ENCODE measurements at places on chromosomes 1 and 21. TPM values are rescaled to one million over a fixed set of nuclear protein-coding genes. Genes with fewer than 3 reads are reported as not detected.

Gene RGSL1
- not detected for polyA plus RNA-seq

DNA sequence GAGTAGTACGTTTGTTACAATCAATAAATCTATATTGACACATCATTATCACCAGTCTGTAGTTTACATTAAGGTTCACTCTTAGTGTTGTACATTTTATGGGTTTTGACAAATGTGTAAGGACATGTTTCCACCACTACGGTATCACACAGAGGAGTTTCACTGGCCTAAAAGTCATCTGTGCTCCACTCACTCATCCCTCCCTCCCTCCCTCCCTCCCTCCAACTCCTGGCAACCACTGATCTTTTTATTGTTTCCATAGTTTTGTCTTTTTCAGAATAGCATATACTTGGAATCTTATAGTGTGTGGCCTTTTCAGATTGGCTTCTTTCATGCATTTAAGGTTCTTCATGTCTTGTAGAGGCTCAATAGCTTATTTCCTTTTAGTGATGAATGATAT lies 44.1 kb upstream of the RHOU start:
- H3K4me1 ChIP-seq: no peaks in the 10 kb centered on the region
- no peak for DNase-seq
- H3K4me3 ChIP-seq: no peak overlapping the region
- H3K36me3 ChIP-seq: no peaks in the 10 kb centered on the region
- H3K27ac ChIP-seq: no peak overlapping the region

DNA sequence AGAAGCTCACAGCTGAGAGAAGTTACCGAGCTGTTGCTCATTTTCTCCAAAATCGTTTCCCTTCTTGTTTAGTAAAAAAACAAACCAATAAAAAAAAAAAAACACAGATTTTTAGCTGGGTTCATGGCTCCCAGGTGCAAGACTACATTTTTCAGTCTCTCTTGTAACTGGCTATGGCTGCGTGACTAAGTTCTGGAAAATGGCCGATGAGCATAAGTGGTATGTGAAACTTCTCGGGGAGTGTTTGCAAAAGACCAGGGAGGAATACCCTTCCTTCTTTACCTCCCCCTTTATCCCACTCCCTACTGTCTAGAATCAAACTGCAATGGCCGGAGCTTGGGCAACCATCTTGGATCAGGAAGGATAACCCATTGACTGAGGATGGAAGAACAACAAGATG lies 38.7 kb upstream of the KANK4 start:
- no peak for DNase-seq
- no peaks in the 10 kb centered on the region for H3K36me3 ChIP-seq
- no peaks in the 10 kb centered on the region for H3K4me1 ChIP-seq
- no peaks in the 10 kb centered on the region for H3K27me3 ChIP-seq
- no peak overlapping the region for H3K4me3 ChIP-seq
- no peak overlapping the region for H3K27ac ChIP-seq

DNA sequence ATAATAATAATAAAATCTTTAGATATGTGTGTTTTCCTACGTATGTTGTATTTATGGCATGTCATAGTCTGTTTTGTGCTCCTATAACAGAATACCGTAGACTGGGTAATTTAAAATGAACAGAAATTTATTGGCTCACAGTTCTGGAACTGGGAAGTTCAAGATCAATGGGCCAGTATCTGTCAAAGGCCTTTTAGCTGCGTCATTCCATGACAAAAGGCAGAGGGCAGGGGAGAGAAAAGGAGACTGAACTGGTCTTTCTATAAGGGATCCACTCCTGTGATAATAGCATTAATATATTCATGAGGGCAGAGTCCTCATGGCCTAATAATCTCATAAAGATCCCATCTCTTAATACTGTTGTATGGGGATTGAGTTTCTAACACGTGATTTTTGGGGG lies 7.1 kb upstream of the SFT2D2 start:
- H3K4me3 ChIP-seq: no peak overlapping the region
- H3K27me3 ChIP-seq: no peaks in the 10 kb centered on the region
- no peaks in the 10 kb centered on the region for H3K36me3 ChIP-seq
- no peaks in the 10 kb centered on the region for H3K4me1 ChIP-seq
- no peak for DNase-seq
- no peak overlapping the region for H3K27ac ChIP-seq

DNA sequence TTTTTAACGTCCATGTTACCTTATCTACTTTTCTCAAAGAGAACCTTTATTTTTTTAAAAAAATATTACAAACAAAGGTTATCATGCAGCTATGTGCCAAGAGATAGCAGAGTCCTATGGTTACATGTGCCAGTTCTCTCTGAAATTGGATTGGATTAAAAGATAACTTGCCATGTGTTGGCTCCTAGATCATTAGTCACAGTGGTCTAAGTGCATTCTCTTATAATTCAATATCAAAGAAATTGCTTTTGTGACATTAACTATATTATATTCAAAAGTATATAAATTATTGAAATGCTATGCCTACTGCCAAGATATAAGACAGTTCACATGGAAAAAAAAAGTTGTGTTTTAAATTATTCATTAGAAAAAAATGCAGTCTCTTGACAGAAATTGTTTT lies 494.2 kb downstream of the NEGR1 start:
- no peaks in the 10 kb centered on the region for H3K27me3 ChIP-seq
- H3K27ac ChIP-seq: no peak overlapping the region
- H3K4me1 ChIP-seq: no peaks in the 10 kb centered on the region
- H3K4me3 ChIP-seq: no peak overlapping the region

- no peaks in the 10 kb centered on the region for H3K36me3 ChIP-seq
- DNase-seq: no peak
- H3K4me3 ChIP-seq: no peak overlapping the region
- no peaks in the 10 kb centered on the region for H3K4me1 ChIP-seq
Measured at GRCh38 chr1:217076902-217077301, 353.7 kb upstream of the ESRRG start.

GRCh38 chr1:166384948-166385347 lies 218.1 kb upstream of the FAM78B start:
- no peak for DNase-seq
- H3K36me3 ChIP-seq: no peaks in the 10 kb centered on the region
- no peaks in the 10 kb centered on the region for H3K27me3 ChIP-seq
- H3K4me3 ChIP-seq: no peak overlapping the region
- H3K4me1 ChIP-seq: no peaks in the 10 kb centered on the region
- no peak overlapping the region for H3K27ac ChIP-seq

- H3K36me3 ChIP-seq: no peaks in the 10 kb centered on the region
- H3K27ac ChIP-seq: no peak overlapping the region
- H3K4me3 ChIP-seq: no peak overlapping the region
Measured at GRCh38 chr1:205435578-205436573, 14.0 kb upstream of the LEMD1 start.

Gene CYYR1
- 1.8 TPM for polyA plus RNA-seq

Gene S100A16
- 370 TPM for polyA plus RNA-seq

Gene S100A7A
- polyA plus RNA-seq: not detected

Gene DDI2
- 3.0 TPM for polyA plus RNA-seq

Measured in sigmoid colon (tissue), 7 donors.